ENCODE measurements at places on chromosomes 12 and 14.
A peak's percentile ranks its signal among the peaks of the same experiment; 100 is the strongest.

GRCh38 chr14:61489512-61489911 is 168.1 kb downstream of the PRKCH start:
- DNase-seq: no peak

DNA sequence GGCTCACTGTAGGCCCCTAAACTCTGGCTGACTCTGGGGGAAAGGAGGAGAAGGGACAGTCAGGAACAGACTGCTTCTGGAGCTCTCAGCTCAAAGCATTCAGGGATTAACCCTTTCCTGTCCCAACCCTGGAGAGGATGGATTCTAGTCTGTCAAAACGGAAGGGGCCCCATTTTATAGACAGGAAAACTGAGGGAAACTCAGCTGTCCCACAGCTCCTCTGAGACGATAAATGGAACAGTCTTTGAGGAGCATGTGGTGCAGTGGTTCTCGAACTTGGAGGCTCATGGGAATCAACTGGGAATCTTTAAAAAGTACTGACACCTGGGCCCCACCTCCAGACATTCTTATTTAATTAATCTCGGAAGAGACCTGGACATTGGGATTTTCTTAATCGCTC is 23.7 kb downstream of the SRRM4 start:
- no peak for DNase-seq

- DNase-seq: no peak
These were observed 115.3 kb downstream of the PTGER2 start for GRCh38 chr14:52429451-52429850.

GRCh38 chr14:46999661-47000060 is 348.1 kb upstream of the RPL10L start:
- no peak for DNase-seq

DNA sequence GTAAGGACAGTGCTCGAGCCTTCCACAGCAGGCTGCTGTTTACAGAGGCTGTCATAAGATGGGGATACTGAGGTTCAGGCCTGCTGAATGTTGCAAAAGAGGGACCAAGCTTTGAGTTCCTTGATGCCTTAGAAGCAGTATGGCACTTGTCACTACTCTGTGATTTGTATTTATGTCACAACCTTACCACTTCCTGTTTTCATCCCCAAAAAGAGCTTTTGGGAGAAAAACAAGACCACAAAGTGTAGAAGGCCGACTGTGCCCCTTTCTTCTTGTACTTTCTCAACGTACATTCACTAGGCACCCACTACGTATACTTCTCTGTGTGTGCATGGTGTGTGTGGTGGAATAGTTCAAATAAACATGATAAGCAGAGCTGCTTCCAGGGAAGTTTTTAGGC is 90.1 kb downstream of the DRAM1 start:
- no peak for DNase-seq

DNA sequence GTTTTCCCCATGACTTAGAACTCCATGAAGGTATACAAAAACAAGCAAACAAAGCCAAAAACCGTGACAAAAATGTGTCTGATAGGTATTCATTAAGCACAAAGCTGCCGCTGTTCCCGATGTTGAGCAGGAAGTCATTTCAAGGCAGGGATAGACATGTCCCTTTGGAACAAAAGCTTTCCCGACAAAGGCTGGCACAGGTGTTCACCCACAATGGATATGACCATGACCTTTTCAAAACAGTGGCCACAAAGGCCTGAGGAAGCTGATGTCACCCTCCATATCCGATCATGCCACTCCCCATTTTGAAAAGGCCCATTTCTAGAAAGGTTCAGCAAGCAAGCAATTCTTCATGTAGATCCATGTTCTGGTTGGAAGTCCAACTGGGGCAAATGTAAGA is 279.1 kb downstream of the BTG1 start:
- DNase-seq: no peak

DNA sequence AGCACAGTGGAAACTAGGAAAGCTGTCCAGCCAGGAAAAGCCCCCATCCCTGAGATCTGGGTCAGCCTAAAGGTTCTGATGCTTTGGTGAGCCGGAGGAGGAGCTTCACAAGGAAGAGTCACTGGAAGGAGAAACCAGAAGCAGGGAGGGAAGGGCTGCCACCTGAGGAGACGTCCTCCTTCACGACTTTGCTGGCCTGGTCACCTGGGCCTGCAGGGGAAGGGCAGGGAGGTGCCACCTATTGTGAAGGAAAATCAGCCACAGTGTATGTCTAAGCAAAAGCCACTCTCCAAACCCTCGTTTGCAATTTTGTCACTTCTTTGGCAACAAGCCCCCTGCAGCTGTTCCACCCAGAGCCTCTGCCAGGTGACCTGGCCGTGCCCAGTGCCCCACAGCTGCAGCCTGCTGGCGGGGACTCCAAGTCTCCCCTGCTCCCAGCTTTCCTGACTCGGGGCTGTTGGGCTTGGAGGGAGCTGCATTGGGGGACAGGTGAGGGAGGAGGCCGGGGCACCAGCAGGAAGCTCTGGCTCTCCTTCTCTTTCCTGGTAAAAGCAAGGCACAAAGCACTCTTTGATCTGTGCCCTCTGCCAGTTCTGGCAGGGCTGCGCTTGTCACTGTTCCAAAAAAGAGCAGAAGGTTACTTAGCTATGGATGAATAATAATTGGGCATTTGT is 120.9 kb upstream of the BCL2L14 start:
- peak; percentile 87 for DNase-seq

GRCh38 chr12:79298506-79298905 is 392.3 kb downstream of the PAWR start:
- no peak for DNase-seq

DNA sequence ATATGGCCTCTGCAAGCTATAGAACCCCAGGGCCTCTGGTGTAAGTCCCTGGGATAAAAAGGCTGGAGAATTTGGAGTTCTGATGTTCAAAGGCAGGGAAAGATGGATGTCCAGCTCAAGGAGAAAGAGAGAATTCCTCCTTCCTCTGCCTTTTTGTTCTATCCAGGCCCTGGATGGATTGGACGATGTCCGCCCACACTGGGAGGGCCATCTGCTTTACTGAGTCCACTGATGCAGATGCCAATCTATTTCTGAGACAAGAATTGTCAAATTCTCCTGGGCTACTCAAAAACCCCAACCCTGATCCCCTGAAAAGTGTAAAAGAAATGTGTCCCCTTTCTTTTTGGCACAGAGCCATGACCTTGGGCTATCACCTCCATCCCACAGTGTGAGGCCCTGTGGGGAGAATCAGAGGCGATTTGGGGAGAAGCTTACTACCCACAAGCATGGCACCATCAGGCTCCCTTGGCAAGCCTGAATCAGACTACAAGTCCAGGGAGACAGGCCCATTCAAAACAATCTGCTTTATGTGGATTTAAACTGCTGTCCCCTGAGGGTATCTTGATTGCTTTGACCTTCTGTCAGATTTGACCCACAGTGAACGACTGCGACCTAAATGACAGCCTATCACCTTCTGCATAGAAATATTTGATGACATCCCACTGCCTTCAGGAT is 334.0 kb downstream of the NUAK1 start:
- no peak for DNase-seq

DNA sequence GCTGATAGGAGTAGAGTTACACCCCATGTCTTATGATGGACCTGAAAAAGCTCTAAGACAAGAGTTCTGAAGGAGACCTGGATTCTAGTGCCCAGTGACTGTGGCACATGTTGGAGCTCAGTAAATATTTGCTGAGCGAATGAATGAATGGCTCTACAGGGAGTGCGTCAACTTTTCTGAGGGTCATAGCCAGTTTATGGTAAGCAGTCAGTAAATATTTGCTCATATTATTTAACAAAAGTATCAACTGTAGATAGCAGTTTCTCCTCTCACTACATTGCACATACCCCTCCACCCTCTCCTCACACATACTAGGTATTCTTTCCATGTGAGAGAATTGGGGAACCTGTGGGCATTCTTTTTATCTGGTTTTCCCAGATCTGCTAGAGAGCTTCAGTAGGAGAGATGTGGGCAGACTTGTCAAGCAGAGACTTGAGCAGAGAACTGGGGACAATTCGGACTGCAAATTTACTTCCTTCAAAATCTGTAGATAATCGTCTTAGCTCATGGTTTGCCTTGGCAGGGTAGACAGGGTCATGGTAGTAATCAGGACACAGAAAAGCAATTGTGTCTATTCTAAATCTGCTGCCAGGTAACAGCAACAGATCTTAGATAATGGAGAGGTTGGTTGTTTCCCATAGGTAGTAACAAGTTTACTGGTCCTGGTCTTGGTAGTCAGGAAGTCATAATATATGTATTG is 5.7 kb downstream of the SLC4A8 start:
- no peak for DNase-seq

GRCh38 chr12:62676521-62677307 is 210.1 kb downstream of the MON2 start:
- DNase-seq: no peak

- DNase-seq: no peak
These were observed 49.6 kb downstream of the BMAL2 start for GRCh38 chr12:27382171-27382795.

GRCh38 chr12:59820594-59821011 is 224.8 kb downstream of the SLC16A7 start:
- no peak for DNase-seq

GRCh38 chr14:29240066-29240465 is 473.5 kb downstream of the FOXG1 start:
- DNase-seq: no peak

GRCh38 chr14:37118673-37119366 is 53.6 kb downstream of the SLC25A21 start:
- no peak for DNase-seq
